ENCODE measurements at places on chromosomes 3 and 15.
A peak's percentile ranks its signal among the peaks of the same experiment; 100 is the strongest.

- no peak for DNase-seq
Measured at GRCh38 chr15:100761290-100761935, 118.2 kb upstream of the ALDH1A3 start.

DNA sequence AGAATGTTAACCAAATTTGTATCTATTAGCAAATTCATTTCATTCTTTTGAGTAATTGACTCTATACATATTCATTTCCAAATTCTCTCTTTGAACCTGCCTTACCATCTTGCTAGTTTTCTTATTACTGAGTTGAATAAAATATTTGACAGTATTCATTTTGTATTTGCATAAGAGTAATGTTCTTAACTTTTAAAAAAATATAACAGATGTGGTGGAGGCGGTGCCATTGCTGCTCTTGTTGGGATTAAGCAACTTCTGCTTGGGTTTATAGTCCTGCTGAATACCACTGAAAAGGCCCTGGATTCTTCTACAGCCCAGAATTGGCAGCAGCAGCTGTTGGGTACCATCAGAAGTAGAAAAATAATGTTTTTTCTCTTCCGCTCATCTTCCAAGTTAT lies 148.9 kb upstream of the PEX5L start:
- DNase-seq = no peak

DNA sequence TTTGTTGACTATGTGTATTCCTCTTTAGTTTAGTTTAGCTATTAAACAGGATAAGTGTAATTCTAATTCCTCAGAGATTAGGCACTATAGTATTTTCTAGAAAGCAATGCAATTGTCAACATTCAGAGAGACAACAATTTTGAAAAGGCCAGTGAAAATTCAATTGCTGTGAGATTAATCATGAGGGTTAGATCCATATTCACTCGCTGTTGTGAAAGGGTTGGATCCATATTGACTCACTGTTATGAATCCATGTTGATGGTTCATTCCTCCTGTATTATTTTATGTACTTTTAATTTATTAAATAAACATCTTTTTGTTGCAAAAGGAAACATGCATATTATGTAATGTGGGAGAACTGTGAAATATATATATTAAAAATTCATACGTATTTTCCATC lies 641 bp downstream of the TRAT1 start:
- DNase-seq = no peak

DNA sequence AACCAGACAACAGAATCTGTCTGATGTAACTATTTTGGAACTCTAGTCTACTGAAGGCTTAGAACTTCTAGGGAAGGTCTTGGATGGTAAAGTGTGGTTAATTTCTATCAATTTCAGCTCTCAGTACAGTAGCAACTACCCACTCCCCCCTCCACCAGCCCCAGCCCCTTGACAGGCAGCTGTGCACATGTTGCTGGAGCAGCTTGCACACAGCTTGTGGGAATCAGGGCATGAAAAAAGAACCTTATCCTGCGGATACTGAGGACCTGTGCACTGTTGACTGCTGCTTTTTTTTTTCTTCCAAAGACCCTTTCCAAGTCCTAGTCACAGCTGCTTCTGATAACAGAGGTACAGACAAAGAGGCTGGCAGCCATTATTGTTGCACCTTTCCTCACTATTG lies 81.5 kb upstream of the UBP1 start:
- no peak for DNase-seq

- DNase-seq = no peak
Measured at GRCh38 chr3:108202080-108202479, 20.1 kb downstream of the IFT57 start.

DNA sequence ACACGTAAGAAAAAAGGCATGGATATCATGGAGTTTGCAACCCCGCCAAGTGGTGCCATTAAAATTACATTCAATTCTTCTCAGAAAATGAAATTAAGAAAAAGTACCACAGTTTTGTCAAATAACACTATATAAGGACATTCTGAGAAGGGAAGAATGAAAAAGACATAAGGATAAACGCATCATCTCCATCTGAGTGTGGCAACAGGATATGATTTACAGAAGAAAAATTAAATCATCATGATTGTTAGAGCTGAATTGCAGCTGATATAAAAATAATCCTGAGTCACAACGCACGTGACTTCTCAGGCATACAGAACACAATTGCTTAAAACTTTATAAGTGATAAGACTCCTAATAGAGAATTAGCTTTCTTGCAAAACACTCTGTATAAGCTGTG lies 133.8 kb downstream of the GREM1 start:
- peak; percentile 82 for DNase-seq

DNA sequence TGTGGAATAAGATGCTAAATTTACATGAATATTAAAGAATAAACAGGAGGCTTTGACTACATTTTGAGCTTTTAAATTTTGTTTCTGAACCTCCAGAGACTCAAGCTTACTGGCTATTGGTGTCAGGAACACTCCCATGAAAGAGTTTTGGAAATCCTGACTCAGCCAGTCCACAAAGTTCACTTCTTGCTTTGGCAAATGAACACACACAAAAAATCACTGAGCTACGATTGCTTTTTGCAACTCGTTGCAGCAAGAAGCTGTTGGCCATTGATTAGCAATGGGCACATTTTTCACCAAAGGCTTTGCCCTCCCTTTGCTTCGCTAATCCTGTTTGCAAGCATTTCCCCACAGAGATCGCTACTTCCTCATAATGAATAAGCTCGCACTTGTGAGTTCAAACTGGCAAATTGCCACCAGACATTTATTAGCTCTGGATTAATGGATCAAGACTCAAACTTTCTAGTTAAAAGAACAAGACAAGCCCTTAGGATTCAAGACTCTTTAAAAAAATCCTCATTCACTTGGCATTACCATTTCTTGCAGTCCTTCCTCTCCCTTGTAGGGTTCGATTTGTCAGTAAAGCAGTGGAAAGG lies 343.2 kb upstream of the ONECUT1 start:
- no peak for DNase-seq

DNA sequence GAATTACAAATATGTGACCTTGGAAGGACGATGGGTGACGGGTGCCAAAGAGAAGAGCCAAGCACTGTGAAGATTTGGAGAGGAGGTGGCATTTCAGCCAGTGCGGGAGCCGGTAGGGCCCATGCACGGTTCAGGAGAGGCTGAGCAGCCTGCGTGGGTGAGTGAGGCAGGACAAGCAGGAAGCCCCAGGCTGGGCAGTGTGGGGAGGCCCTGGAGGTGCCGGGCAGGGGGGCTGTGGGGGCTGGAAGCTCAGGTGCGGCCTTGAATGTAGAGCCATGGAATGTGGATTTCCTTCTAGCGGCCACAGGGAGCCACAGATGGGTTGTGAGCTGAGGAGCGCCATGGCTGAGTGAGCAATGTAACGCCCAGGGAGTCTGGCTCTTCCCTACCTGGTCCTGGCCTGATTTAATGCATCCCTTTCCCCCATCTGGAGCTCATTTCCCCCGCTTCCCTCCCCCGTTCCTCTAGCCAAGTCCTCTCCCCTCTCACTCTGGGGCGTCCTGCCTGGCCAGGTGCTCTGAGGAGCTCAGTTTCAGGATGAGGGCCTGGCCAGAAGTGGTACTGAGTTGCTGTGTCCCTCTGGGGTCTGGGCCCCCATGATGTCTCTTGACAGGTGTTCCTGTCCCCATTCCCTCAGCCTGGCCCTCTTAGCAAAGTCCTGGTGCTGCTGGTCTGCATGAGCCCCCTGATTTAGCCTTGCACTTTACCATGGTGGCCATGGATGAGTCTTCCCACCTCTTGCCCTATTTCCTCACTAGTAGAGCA lies 41.8 kb upstream of the IQSEC1 start:
- DNase-seq = no peak

DNA sequence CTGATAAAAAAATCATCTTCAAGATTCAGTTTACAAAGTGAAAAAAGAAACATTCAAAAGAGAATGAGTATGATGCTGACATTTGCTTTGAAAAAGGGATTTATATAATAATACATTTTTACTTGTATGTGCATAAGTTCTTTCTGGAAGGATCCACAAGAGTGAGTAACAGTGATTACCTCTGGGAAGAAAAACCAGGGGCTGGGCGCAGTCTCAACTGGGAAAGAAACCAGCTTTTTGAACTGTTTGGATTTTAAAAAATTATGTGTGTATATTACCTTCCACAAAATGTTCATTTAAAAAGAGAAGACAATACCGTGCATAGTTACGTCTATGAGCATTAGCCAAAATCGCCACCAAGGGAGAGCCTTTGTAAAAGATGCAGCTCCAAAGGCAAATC lies 1.3 kb downstream of the CLEC3B start:
- DNase-seq = no peak

GRCh38 chr15:53811530-53811929 lies 52.1 kb upstream of the WDR72 start:
- no peak for DNase-seq

GRCh38 chr3:31868236-31868635 lies 112.8 kb downstream of the OSBPL10 start:
- DNase-seq = no peak

GRCh38 chr3:143427631-143428030 lies 308.1 kb downstream of the CHST2 start:
- no peak for DNase-seq

GRCh38 chr15:40282147-40282868 lies 556 bp downstream of the ANKRD63 start:
- no peak for DNase-seq

GRCh38 chr3:122395582-122395981 lies 11.6 kb downstream of the FAM162A start:
- DNase-seq = no peak

DNA sequence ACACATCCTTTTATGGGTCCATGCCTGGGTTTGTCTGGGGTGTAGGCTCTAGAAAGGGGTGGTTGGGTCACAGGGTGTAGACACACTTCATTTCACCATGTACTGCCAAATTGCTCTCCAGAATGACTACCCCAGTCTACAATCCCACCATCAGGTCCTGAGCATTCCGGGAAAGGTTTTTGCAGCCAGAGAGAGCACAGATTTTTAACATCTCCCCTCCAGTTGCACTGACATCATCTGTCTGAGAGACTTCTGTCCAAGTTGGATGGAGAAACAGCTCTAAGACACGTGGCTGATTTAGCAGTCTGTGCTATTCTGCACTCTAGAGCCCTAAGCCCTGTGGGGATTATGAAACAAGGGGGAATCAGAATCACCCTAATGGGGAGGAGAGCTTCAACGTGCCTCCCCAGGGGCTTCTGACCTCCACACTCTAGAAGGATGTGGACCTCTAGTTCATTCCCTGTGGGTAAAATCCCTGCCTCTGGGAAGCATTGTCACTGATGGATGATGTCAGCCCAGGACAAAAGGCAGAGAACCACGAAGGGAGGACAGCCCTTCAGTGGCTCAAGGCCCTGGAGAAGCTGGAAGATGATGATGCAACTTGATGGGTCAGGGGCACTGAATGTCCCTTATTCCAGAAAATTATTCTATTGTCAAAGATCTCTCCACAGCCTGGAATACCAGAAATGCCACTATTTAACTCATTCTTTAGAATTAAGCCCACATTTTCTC lies 71.5 kb downstream of the CD200R1L start:
- DNase-seq = no peak

DNA sequence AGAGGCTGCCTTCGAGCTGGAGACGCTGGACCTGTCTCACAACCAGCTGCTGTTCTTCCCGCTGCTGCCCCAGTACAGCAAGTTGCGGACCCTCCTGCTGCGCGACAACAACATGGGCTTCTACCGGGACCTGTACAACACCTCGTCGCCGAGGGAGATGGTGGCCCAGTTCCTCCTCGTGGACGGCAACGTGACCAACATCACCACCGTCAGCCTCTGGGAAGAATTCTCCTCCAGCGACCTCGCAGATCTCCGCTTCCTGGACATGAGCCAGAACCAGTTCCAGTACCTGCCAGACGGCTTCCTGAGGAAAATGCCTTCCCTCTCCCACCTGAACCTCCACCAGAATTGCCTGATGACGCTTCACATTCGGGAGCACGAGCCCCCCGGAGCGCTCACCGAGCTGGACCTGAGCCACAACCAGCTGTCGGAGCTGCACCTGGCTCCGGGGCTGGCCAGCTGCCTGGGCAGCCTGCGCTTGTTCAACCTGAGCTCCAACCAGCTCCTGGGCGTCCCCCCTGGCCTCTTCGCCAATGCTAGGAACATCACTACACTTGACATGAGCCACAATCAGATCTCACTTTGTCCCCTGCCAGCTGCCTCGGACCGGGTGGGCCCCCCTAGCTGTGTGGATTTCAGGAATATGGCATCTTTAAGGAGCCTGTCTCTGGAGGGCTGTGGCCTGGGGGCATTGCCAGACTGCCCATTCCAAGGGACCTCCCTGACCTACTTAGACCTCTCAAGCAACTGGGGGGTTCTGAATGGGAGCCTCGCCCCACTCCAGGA lies 21.1 kb downstream of the NRROS start:
- no peak for DNase-seq

DNA sequence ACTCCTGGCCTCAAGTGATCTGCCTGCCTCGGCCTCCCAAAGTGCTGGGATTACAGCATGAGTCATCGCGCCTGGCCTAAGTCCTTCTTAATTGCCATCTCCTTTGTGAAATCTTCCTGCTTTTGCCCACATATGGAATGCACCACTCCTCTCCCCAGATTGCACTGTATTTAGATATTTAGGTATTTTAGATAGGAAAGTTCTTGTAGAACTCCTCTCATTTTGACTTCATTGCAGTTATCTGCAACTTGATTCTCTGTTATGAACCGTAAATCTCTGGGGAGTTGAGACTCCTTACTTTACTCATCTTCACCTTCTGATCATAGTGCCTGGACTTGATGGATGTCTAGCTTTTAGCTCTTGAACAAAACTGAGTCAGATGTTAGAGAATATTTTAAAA lies 150.7 kb downstream of the AKAP13 start:
- DNase-seq = no peak

GRCh38 chr3:119219069-119219468 lies 21.6 kb downstream of the B4GALT4 start:
- no peak for DNase-seq

DNA sequence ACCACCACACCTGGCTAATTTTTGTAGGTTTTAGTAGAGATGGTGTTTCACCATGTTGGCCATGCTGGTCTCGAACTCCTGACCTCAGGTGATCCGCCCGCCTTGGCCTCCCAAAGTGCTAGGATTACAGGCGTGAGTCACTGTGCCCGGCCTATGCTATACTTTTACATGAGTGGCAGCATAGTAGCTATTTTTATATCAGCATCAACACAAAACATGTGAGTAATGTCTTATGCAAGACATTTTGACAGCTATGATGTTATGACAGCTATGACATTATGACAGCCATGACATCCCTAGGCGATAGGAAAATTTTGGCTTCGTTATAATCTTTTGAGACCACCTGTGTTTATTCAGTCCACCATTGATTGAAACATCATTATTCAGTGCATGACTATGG lies 4.1 kb upstream of the NAALADL2 start:
- DNase-seq = no peak

GRCh38 chr3:142279965-142280590 lies 54.7 kb upstream of the GK5 start:
- peak; percentile 54 for DNase-seq

- DNase-seq = no peak
Measured at GRCh38 chr15:27490867-27491595, 520.0 kb downstream of the GABRG3 start.

DNA sequence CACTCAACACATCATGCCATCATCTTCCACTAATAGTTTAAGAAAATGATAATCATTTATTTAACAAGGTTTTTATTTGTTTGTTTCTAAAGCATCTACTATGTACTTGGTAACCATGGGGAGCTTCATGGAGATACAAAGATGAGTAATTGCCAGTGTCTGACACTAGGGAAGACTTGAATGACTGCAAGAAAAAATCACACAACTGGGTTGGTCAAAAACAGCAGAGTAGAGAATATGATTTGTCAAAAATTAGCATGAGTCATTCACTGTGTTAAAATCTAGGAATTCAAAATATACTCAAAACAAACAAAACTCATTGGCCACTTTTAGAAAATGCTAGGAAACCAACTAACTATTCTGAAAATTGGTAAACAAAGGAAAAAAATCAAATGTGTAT lies 6.3 kb downstream of the BNC1 start:
- DNase-seq = no peak

- DNase-seq = peak; percentile 54
Measured at GRCh38 chr3:190017521-190018288, 103.0 kb downstream of the P3H2 start.
